ENCODE measurements at places on chromosomes 11 and 22. TPM values are rescaled to one million over a fixed set of nuclear protein-coding genes. Genes with fewer than 3 reads are reported as not detected.

The MUC5B gene
- total RNA-seq = not detected

The MAPK11 gene
- 1.6 TPM for total RNA-seq

The CCDC116 gene
- 0.29 TPM for total RNA-seq

The ANO1 gene
- not detected for total RNA-seq

The CNTN5 gene
- total RNA-seq = not detected

The GGT5 gene
- total RNA-seq = not detected

The MRGPRX4 gene
- total RNA-seq = not detected

The TRIM22 gene
- 349 TPM for total RNA-seq
